ENCODE measurements at places on chromosomes 4 and X.

- DNase-seq: no peak
These were observed 14.9 kb downstream of the DHRSX start for GRCh38 chrX:2485789-2486345.

- DNase-seq: no peak
These were observed 24.1 kb downstream of the DCTD start for GRCh38 chr4:182893047-182893446.

DNA sequence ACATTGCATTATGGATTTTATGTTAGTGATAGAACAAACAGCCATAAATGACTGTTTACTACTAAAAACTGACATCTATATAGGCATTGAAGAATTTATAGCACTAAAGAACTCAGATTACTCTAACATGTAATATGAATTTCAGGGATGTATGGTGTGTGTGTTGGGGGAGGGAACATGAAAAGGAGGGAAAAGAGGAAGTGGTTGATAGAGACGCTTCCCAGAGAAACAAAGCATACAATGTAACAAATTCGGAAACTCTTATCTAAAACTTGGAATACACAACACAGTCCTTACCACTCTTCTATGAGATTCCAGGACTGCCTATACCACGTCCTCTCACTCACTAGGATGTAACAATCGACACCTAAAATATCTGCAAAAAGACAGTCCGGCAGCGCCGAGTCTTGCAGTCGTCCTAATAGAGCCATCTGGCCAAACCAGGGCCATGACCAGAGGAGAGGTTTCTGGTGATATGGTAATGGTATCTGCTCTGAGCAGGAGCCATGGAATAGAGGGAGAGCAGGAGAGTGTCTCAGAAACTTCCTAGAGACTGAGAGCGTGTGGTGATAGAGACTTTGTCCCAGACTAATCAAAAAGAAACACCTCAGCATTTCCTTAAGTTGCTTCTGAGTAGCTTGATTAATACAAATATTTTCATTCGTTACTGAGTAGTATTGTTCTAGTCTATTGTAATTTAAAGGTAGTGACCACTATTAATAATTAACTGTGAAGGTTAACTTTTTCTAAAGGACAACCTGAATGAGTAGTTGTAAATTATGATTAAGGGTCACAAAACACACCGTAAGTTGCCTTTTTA, 251.9 kb upstream of the ETNPPL start:
- DNase-seq: no peak

DNA sequence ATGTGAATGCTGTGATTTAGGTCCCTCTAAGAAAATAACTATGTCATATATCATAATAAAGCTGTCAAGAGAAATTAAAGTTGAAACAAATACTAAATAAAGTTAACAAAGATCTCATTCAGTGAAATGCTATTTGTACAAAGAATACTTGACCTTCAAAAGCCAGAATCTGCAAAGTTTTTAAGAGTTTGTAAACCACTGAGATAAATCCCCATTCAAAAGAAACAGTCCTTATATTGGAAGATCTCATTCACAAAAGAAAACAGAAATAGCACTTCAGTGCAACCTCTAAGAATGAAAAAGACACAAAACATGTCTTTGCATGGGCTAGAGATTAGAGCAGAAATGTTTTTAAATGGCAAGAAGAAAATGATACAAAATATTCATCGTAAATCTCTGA, 149.1 kb upstream of the USP38 start:
- DNase-seq: no peak

DNA sequence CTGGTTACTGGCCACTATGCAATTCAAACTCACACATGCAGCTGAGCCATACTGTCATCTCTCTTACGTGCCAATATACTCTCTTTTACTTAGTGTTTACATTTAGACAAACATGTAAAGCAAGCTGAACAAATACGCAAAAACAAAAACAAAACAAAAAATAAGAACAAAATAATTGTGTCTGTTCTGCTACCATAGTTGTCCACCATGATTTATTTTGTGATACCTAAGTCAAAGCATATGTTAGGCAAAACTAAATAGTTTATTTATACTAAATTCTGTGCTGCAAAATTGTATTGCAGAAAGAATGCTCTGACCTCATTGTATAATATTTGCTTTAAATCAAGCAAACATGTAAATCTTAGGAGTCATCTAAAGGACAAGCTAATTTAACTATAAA, 943.2 kb upstream of the AGA start:
- DNase-seq: no peak

All from stimulated activated CD8-positive, alpha-beta memory T cell treated with anti-CD3 and anti-CD28 coated beads, Interleukin-15, amount 100 ng/mL, for 24 hours (primary cell).